ENCODE measurements at places on chromosomes 2 and 18. TPM values are rescaled to one million over a fixed set of nuclear protein-coding genes. Genes with fewer than 3 reads are reported as not detected.

GRCh38 chr18:27114842-27115241, 70.3 kb downstream of the CHST9 start:
- peaks cover 13% of the 10 kb centered on the region for H3K27me3 ChIP-seq
- H3K36me3 ChIP-seq: no peaks in the 10 kb centered on the region
- no peak for DNase-seq
- H3K27ac ChIP-seq: no peak overlapping the region

DNA sequence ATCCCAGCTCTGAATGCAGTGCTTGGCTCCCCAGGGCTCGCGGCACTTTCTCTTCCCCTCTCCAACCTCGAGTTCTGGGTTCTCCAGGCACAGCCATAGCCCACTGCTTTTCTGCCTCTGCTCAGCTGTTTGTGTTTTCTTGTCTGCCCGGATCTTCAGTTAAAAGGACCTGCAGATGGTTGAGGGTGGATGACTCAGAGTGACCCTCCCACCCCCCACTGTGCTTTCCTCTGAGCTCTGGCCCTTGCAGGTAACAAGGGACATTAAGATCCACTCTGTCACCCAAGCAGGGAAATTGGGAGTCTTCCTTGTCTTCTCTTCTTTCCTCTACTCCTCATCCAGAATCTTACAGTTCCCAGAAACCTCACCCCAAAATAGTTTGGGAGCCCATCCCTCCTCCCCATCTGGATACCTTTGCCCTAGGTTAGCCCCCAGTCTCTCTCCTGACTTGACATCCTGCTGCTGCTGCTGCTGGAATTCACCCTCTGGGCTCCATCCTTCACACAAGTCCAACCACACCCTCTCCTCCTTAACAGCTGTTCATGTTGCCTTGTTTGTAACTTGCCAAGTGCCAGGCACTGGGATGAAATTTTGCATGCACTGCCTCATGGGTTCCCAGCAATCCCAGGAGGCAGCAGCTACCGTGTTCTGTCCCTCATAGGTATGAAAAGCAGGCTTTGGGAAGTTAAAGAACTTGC, 157.9 kb upstream of the TTC39C start:
- peaks cover 8% of the 10 kb centered on the region for H3K36me3 ChIP-seq
- peak overlapping the region; percentile 68 for H3K27ac ChIP-seq
- DNase-seq: peak; percentile 26
- no peaks in the 10 kb centered on the region for H3K27me3 ChIP-seq

BMP10 gene
- total RNA-seq: not detected

ATP6V1B1 gene
- not detected for total RNA-seq

GRCh38 chr2:100416935-100417710, at the start of gene CHST10:
Gene CHST10, minus strand, starts transcription at chr2:100417668. Its CDS starts 10,993 bp downstream, at chr2:100406675.
- H3K27ac ChIP-seq: no peak within 1 kb of the TSS
- H3K4me1 ChIP-seq: peaks cover 13% of the 10 kb centered on the region
- peaks cover 18% of the 10 kb centered on the region for H3K27me3 ChIP-seq
- peak within 1 kb of the TSS; percentile 83 for H3K4me3 ChIP-seq
- peaks cover 4% of the 10 kb centered on the region for H3K36me3 ChIP-seq
- DNase-seq: peak; percentile 32

DNA sequence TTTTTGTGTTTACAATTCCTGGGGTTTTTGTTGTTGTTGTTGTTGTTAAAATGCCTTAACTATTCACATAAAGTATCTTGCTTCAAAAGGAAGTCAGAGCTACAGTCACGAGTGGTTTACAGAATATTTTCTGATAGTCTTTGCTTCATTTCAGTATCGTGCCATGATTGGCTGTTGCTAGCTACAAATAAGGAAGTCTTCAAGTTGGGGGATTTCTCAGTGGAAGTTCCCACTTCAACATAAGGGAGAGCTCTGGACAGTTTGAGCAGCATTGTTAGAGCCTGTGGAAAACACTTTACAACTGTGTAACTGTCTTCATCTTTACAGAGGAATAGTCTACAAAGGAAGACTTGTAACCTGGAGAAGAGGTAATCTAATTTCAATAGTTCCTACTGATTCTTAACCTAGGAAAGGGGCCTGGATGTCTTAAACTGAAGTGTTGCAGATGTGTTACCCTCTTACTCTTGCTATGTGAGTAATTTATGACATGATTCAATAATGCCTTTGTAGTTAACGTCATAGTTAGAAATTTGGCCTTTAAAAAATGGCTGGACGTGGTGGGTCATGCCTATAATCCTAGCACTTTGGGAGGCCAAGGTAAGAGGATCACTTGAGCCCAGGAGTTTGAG, 23.4 kb upstream of the TANK start:
- H3K27ac ChIP-seq: no peak overlapping the region
- no peak for DNase-seq
- no peak overlapping the region for H3K4me3 ChIP-seq
- H3K36me3 ChIP-seq: no peaks in the 10 kb centered on the region
- peaks cover 24% of the 10 kb centered on the region for H3K4me1 ChIP-seq
- H3K27me3 ChIP-seq: no peaks in the 10 kb centered on the region

CDCA7 gene
- total RNA-seq: 6.2 TPM

DNA sequence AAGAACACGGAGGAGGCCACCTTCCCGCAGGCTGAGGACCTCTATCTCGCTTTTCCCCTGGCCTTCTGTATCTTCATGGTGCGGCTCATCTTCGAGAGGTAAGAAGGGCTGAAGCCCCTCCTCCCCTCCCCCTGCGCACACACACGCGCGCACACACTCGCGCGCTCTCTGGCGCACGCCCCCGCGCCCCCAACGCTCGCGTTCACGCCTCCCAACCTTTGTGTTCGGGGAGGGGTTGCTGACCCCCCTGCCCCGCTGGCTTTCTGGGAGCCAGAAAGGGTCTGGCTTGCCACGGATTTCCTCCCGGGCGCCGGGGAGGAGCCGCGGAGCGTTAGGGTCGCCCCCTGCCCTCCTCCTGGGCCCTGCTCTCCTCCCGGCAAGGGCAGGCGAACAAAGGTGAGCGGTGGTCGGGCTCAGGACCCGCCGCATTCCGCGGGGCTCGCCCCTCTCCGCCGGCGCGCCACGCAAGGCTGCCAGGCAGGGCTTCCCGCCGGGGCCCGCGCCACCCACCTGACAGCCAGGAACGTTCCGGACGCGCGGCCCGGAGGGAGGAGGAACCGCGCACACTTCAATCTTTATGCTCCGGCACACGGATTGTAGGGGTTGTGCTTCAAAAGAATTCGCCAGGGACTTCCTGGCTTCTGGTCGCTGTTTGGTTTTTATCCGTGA, 583 bp downstream of the CERS6 start:
- peak; percentile 48 for DNase-seq
- H3K27ac ChIP-seq: peak overlapping the region; percentile 28
- H3K36me3 ChIP-seq: no peaks in the 10 kb centered on the region
- H3K27me3 ChIP-seq: no peaks in the 10 kb centered on the region

GRCh38 chr2:203871371-203871983, 3.9 kb downstream of the CTLA4 start:
- no peaks in the 10 kb centered on the region for H3K4me1 ChIP-seq
- H3K36me3 ChIP-seq: no peaks in the 10 kb centered on the region
- no peak overlapping the region for H3K27ac ChIP-seq
- no peak for DNase-seq

- peak; percentile 7 for DNase-seq
- no peak overlapping the region for H3K4me3 ChIP-seq
- no peak overlapping the region for H3K27ac ChIP-seq
- no peaks in the 10 kb centered on the region for H3K36me3 ChIP-seq
These were observed 1404.9 kb upstream of the SLC39A10 start for GRCh38 chr2:194252127-194252526.

RGPD8 gene
- 13.9 TPM for total RNA-seq

CCDC178 gene
- total RNA-seq: 0.19 TPM

PRR30 gene
- total RNA-seq: not detected

- H3K27me3 ChIP-seq: no peaks in the 10 kb centered on the region
- DNase-seq: no peak
- no peak overlapping the region for H3K4me3 ChIP-seq
- no peak overlapping the region for H3K27ac ChIP-seq
- H3K4me1 ChIP-seq: peaks cover 9% of the 10 kb centered on the region
These were observed 72.0 kb downstream of the GALNT1 start for GRCh38 chr18:35653392-35654135.

SP9 gene
- not detected for total RNA-seq

- no peaks in the 10 kb centered on the region for H3K27me3 ChIP-seq
- no peak for DNase-seq
- peaks cover 8% of the 10 kb centered on the region for H3K4me1 ChIP-seq
- H3K27ac ChIP-seq: no peak overlapping the region
- no peak overlapping the region for H3K4me3 ChIP-seq
- no peaks in the 10 kb centered on the region for H3K36me3 ChIP-seq
These were observed 10.5 kb downstream of the PLB1 start for GRCh38 chr2:28506112-28506910.

DNA sequence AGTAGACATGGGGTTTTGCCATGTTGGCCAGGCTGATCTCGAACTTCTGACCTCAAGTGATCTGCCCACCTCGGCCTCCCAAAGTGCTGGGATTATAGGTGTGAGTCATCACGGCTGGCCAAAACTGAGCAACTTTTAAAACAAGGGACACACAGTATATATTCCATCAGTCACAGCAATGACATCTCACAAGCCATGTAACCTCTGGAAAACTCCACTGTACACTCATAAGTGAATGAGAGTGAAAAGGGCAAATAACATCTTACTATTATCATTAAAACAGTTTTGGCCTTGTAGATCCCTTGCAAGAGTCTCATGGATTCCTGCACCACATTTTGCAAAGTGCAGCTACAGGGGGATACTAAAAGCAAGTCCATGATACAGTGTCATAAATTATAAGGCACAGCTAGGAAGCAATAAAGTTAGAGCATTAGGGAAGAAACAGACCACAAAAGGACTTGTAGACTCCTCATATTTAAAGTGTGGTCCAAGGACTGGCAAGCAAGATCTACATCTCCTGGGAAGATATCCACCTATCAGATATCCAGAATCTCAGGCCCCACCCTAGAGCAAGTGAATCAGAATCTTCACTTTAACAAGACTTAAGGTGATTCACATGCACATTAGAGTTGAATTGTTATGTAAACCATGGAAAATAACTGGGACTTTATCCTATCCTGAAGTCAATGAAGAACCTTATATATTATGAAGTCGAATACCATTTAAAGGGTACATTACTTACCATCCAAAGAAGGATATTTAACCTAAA, 5.7 kb downstream of the SMC6 start:
- H3K27me3 ChIP-seq: no peaks in the 10 kb centered on the region
- no peak overlapping the region for H3K4me3 ChIP-seq
- no peak for DNase-seq
- peaks cover 13% of the 10 kb centered on the region for H3K36me3 ChIP-seq
- peaks cover 19% of the 10 kb centered on the region for H3K4me1 ChIP-seq
- H3K27ac ChIP-seq: peak overlapping the region; percentile 7

- H3K27me3 ChIP-seq: no peaks in the 10 kb centered on the region
- H3K36me3 ChIP-seq: no peaks in the 10 kb centered on the region
- H3K4me1 ChIP-seq: peaks cover 11% of the 10 kb centered on the region
- H3K4me3 ChIP-seq: no peak overlapping the region
- DNase-seq: no peak
These were observed 64.4 kb downstream of the IKZF2 start for GRCh38 chr2:213087040-213087439.

CNDP1 gene
- not detected for total RNA-seq

GRCh38 chr18:58112174-58112573, 68.1 kb downstream of the NEDD4L start:
- H3K4me1 ChIP-seq: peaks cover 7% of the 10 kb centered on the region
- no peak overlapping the region for H3K27ac ChIP-seq
- DNase-seq: no peak

Measured in MCF 10A (cell line).